D341Med (cell line): ENCODE measurements at places on chromosomes 13 and 19.
A peak's percentile ranks its signal among the peaks of the same experiment; 100 is the strongest.

GRCh38 chr19:29189033-29189360 is 24.0 kb downstream of the UQCRFS1 start:
- DNase-seq, result no peak

- DNase-seq, result no peak
Measured at GRCh38 chr13:99941086-99941485, 30.5 kb downstream of the ZIC5 start.

- peak; percentile 73 for DNase-seq
Measured at GRCh38 chr19:16076958-16077611, 790 bp downstream of the TPM4 start.

DNA sequence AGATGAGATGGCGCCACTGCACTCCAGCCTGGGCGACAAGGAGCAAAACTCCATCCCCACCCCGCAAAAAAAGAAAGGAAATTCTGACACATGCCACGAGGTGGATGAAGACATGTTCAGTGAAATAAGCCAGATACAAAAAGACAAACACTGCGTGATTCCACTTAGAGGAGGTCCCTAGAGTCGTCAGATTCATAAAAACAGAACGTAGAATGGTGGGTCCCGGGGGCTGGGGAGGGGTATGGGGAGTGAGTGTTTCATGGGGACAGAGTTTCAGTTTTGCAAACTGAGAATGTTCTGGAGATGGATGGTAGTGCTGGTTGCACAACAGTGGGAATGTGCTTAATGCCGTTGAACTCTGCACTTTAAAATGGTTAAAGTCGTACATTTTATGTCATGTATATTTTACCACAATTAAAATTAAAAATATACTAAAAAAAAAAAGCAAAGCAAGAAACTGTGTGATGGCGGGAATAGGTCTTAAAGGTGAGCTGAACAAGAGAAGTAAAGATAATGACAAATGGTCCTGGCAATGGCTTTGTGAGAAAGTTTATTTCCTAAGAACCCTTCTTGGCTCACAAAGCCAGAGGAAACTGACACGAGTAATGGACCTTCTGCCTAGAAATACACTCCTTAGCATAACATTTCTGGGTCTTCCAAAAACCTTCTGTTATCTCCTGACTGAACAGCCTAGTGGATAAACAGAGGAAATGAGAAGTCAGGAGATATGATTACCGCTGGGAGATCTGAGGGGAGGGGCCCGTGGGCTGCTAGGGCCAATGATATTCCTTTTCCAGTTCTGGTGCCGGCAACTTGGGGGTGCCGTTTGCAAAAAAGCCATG is 4.2 kb upstream of the SPC24 start:
- DNase-seq, result no peak
